ENCODE measurements at places on chromosomes 12 and 14.

DNA sequence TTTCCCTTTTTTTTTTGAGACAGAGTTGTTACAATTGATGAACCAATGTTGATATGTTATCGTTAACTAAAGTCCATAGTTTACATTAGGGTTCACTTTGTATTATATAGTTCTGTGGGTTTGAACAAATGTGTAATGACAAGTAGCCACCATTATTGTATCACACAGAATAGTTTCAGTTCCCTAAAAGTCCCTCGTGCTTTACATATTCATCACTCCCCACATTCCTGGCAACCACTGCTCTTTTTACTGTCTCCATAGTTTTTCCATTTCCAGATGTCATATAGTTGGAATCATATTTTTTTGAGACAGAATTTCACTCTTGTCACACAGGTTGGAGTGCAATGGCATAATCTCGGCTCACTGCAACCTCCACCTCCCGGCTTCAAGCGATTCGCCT is 12.5 kb downstream of the HSD17B6 start:
- DNase-seq: no peak

GRCh38 chr12:68080577-68080976 is 79.0 kb downstream of the IFNG start:
- no peak for DNase-seq

GRCh38 chr14:39957290-39957689 is 525.1 kb upstream of the FBXO33 start:
- no peak for DNase-seq

DNA sequence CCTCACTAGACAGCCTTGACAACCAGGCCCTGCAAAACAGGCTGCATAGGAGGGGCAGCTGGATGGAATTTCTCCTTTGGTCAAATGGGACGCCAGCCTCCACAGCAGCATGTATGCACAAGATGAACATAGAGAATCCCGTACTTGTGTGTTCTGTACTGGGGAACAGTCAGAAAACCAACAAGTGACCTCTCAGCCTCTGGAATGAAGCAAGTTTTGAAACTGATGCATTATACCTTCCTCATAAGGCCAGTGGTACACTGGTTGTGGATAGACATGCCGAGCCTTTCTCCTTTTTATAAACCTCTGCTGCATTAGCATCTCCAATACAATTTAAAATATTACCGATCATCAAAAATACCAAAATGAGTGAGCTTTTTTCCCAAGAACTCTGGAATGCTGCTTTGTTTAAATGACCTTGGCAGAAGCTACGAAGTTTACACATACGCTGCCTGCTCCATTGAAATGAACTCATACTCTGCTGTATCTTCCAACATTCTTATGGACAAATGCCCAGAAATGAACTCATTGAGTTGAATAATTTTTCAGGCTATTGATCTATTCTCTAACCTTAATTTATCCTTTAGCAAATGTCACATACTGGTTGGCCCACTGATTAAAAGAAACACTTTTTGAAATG is 47.6 kb upstream of the FERMT2 start:
- no peak for DNase-seq

DNA sequence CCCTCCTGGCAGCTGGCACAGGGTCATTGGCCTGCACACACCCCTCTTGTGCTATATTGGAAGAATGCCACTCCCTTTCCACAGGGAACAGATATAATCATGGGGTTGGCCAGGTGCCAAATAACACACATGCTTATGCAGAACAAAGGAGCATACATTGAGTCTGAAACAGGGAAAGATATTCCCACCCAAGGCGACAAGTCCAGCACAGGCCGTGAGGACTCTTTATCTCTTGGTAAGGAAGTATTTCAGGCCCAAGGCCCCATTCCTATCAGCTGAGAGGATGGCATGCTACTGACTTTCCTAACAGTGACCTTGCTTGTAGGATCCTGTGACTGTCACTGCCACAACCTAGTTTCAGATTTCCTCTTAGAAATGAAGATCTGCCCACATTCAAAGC is 59.0 kb upstream of the STXBP6 start:
- DNase-seq: no peak

Data from epithelial cell of proximal tubule (primary cell).